ENCODE measurements at places on chromosomes 2 and 18.

DNA sequence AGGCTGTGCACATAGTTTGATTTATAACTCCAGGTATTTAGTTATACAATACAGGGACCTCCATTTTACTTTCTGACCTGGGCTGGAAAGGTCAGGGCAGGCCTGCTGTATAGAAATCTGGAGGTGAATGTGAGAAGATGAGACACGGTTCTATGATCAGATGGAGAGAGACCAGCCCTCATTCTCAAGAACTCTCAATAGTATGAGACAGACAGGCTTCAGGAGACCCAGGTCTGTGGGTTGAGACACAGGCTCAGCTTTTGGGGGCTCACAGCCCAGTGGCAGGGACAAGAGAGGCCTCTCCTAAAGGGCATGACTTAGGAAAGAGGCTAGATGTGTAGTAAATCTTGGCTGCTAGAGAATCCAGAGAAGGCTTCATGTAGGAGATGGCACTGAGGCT, 719 bp upstream of the ATP6V1B1 start:
- DNase-seq, result no peak

GRCh38 chr2:240425697-240426096, 9.8 kb upstream of the GPC1 start:
- DNase-seq, result no peak

- peak; percentile 86 for DNase-seq
Measured at GRCh38 chr2:239928391-239929350, 96.5 kb downstream of the NDUFA10 start.

- DNase-seq, result no peak
Measured at GRCh38 chr2:133438848-133439564, 129.3 kb downstream of the NCKAP5 start.

DNA sequence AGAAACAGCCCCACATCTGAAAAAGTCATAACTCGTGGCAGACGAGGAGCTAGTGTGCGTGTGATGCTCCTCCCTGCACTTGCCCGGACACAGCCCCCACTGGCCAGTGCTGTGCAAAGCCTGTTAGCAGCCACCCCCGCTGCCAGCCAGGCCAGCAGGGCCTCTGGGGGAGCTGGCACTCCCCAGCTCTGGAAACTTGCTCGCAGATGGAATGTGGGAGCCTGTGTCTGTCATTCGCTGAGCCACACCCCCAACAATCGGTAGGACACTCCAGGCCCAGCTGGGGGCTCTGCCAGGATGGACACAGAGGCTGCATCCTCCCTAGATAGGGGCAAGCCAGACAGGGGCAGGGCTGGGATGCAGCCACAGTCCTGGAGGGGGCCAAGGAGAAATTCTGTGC, 62.4 kb upstream of the ATG16L1 start:
- no peak for DNase-seq

DNA sequence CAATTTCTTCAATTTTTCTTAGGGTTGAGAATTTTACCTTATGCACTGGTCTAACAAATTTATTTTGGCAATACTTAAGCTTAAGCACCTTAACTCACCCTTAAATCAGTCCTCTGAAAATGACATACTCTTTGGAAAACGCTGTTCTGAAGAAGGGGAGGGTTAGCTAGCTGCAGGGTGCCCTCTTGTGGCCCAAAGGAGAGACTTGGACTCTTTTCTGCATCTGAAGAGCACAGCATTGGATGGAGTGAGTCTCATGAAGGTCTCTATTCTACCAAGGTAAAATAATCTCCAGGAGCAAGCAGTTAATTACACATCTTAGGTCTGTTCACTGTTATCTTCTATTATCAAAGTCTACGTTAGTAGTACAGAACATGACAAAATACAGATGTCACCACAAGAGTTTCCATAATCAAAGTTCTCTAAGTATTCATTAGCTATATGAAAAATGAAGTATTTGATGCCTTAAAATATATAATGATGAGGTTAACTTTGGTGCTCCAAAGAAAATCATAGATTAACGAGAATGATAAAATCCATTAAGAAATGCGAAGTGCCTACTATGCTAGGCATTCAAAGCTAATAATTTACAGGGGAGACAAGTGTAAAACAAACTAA, 24.4 kb downstream of the PUM2 start:
- DNase-seq, result no peak

GRCh38 chr18:6677086-6677485, 52.4 kb upstream of the ARHGAP28 start:
- no peak for DNase-seq

- DNase-seq, result no peak
Measured at GRCh38 chr2:181025004-181025403, 44.6 kb downstream of the UBE2E3 start.

DNA sequence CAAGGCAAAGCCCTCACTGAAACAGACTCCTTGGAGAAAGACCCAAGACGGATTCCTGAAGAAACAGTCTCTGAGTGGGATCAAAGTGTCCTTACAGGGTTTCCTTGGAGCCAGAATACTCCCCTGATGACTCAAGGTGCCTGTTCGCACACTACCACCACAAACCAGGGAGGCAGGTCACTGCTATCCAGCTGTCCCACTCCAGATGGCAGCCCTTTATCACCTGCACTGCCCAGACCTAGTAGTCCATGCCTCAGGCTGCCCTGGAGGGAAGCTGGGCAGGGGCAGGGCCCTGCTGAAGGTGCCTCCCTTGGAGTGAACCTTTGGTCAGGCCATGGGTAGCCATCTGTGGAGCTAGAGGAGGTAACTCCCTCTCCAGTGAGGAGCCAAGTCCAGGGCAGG, 34.1 kb downstream of the TRABD2A start:
- DNase-seq, result no peak

All from anterior cingulate cortex (tissue), 58 donors.